Activated T-helper 1 cell treated with anti-CD3 and anti-CD28 coated beads, Interleukin-2, amount 50 U/mL, for 16 hours (primary cell): ENCODE measurements at places on chromosomes 1 and 21.

GRCh38 chr21:43334214-43334958, 92.5 kb downstream of the SIK1 start:
- DNase-seq = no peak

DNA sequence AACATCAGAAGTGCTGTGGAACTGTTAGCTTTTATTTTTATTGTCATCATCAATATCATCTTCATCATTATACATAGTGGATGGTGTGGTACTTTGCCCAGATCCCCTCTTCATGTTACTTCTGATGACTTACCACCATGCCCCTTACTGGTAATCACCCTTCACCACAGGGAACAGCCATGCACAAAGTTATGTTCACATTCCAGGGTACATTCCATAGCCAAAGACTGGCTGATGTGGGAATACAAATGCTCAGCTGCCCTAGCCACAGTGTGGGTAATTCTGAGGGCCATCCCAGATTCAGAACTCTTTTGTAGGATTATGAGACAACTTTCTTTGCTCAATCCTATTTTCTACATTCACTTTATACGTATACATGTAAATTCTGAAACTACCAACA, 691.3 kb upstream of the CXADR start:
- no peak for DNase-seq

DNA sequence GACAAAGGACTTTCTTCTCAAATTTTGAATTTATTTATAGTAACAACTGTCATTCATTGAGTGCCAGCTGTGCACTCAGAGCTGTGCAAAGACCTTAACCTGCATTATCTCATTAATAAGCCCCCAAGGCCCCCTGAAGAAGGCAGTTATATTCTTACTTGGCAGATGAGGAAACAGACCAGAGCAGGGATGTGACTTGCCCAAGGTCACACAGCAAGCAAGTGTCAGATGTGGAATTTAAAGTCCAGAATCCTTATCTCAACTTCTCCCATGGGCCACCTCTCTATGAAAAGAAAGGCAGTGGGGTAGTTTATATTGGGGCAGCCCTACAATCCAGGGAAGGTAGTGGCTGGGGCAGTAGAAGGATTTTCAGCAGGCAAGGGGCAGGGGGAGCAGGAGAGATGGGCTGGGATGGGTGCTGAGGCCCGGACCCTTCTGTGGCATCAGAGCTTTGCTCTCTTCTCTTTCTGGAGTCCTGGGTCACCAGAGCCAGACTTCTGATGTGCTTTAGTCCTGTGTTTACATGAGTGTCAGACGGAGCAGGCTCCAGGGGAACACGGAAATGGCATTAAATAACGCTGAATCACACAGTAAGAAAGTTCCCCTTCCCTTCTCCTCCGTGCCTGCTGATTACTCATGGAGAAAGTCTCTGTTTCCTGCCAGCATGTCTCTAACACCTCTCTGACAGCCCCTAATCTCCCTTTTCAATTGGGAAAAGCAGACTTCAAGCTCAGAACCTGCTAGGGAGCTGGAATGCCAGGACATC, 39.5 kb downstream of the EPHB2 start:
- no peak for DNase-seq

DNA sequence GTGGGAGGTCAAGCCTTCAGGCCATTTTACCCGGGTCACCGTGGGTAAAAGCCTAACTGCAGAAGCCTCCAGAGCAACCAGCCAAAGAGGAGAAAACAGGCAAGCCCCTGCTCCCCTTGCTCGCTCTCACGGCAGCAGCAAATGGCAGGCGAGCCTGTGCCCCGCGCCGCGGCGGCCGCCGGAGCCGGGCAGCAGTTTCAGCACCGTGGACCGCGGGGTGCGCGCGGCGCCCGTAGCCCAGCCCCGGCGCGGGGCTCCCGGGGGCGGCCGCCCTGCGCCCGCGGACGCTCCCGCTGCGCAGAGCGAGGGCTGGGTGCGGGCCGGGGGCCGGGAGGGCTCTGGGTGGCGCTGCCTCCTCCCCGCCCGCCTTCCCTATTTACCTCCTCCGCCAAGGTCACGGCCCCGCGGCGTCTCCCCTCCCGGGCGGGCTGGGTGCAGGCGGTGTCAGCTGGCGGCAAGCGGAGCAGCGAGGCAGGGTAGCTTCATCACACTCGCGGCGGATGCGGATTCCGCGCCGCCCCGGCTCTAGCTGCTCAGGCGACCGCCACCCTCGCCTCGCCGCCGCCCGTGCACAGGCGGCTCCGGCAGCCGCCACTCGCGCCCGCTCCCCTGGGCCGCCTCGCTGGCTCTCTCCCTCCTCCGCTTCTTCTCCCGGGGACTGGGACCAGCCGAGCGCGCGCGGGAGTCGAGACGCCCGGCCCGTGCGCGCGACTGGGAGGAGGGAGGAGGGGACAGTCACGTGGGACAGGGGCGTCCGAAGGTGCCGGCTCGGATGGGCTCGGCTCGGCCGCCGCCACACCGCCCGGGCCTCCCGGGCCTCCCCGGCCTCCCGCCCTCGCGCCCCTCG, at the start of gene RGS7:
Gene RGS7 (minus strand): TSS at position 687 of the 847 bp plus-strand sequence.
- no peak for DNase-seq

DNA sequence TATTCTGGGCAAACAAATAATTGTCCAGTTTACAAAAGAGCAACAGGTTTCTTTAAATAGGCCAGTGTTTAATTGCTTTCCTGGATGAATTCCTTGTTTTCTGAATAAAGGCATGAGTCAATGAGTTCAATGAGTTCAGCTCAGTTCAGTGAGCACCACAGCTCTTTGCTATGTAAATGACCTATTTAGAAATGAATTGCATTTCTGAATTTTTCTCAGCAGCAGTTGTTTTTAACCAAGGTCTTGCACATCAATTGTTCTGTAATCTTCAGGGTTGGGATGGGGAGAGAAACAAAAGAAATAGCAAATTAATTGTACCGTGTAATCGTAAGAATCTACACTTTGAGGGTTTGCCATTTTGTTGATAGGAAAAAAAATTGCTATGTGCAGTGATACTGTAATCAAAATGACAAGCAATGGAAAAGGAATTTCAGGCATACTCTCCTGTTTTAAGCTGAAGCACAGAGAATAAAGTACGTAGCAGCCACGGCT, 45.7 kb downstream of the MIS18A start:
- no peak for DNase-seq

GRCh38 chr1:1225238-1225845, 6.5 kb downstream of the SDF4 start:
- DNase-seq = no peak

GRCh38 chr1:110780600-110781484, 92.1 kb upstream of the CD53 start:
- peak; percentile 39 for DNase-seq
